ACHN (cell line): ENCODE measurements at places on chromosomes 16 and 17.

DNA sequence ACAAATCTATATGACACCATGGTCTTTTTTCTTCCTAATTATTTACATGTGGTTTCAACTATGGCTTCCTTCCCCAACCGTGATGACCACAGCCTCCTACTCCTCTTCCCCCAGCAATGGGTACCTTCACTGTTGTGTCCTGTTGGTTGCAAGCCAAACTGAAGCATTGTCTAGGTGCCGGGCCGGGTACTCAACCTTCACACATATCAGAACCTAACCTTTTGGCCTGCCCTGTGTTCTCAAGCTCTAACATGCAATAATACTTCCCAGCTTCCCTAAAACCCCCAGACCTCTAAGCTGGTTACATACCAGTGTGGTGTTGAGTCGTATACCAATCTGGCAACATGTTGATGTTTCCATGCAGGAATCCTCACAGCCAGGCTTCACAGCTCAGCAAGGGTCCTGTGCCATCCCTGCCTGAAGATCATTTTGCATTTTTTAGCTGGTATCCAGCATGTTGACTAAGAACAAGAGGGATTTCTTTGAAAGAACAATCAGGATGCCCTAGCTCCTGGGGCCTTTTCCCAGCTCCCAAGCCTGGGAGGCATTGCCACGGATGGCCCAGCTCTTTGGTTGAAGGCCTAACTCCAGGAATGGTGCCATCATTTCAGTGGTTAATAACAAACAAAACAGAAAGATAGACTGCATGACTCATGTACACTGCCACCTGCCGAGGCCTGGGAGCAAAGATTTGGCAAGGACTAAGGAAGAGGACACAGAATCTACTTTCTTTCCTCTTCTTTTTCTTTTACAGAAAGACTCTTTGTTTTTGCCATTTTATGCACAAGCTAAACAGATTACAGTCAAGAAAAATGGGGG lies 373.7 kb upstream of the SALL1 start:
- DNase-seq, result peak; percentile 67

- no peak for DNase-seq
Measured at GRCh38 chr17:5330981-5331380, 48.9 kb downstream of the RABEP1 start.

DNA sequence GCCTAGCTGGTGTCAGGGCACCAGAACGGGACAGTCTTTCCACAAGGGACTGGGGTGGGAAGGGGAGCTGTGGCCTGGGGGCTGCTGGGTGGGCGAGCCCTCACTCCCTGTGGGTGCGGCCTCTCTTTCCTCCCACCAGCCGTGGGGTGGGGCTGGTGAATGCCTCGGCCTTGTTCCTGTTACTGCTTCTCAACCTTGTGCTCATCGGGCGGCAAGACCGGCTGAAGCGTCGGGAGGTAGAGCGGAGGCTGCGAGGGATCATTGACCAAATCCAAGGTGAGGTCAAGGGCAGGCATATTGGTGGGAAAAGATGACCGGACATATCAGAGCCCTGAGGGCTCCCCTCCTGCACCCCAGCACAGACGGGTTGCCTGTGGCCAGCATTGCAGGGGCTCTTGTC lies 29.2 kb downstream of the CASKIN2 start:
- no peak for DNase-seq

DNA sequence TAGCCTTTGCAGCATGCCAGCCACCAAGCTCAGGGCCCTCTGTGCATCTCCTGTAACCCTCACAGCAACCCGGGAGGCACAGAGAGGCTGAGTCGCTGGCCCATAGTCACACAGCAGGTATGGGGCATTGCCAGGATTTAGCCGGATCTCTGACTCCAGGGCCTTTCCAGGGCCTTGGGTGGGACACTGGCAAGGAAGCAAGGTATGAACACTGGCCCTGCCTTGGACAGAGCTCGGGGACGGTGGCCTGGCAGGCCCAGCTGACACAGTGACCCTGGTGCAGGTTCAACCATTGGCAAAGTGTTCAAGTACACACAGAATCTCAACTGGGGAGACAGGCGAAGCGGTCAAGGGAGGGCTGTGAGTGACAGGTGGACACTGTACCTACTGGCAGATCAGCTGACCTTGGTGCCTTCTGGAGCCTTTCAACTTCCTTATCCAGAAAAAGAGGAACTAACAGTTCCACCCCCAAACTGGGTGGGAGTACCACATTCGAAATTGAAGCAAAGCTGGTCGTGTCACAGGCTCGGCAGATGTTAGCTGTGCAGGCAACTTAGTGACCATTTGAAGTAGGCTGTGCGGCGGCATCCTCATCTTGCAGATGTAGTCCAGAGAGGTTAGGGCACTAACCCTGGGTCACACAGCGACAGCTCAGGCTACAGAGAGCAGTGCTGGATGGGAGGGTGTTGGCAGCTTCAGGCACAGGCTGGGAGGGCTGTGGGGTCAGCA lies 287.4 kb downstream of the SEC14L1 start:
- no peak for DNase-seq

- no peak for DNase-seq
Measured at GRCh38 chr16:76335180-76335974, 58.2 kb downstream of the CNTNAP4 start.

DNA sequence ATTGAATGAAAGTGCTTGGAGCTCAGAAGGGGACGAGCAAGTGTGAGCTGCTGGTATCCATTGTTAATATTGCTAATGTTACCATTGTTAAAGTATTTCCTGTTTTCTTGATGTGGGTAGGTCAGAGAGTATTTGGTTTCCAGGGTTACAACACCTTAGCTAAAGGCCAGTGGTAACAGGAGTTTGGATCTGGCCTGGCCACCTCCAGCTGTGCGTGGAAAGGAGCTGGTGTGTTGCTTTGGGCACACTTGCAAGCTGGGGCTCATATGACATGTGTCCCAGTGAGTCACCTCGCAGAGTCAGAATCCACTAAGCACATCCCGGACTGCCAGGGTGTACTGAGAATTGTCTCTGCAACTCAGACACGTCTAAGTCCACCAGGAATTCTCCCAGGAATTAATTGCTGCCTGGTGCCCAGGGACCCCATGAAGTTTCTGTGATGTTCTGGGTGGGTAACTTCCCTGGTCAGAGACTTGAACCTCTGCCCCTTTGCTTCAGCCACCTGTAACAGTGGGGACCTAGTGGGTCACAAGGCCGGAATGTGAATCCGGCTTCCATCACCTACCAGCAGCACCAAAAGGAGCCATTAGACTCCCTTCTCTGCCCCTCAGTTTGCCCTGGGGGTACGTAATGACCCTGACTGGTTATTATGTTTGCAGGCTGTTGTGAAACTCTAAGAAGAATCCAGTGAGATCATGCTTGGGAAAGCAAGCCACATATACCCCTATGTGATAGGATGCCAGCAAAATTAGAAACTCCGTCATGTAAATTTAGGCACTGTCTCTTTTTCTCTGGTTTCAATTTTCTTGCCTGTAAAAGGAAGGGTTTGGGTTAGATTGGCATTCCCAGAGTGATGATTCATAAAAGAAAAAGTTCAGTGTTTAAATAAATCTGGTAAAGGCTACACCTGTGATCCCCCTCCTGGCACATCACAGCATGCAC lies 12.8 kb downstream of the SLC6A2 start:
- DNase-seq, result no peak

- no peak for DNase-seq
Measured at GRCh38 chr16:5326395-5326794, 228.8 kb upstream of the EEF2KMT start.
